T1000 (cell line): ENCODE measurements at places on chromosomes 4 and X.

DNA sequence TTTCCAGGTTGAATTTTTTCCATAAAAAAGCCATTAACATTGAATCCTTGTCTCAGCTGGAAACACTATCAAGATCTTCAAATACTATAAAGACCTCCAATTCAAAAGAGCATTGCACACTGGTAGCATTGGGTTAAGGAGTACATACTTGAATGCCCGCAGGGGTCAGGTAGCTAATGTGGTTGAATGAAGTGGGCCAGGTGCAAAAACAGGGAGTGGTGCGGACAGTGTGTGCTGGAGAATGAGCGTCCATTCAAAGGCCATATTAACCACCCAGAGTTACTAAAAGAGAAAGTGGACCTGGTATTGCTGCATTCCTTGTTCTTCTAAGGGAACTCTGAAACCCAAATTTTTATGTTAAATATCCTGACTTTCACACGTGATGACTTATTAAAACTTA is 91.6 kb downstream of the NYX start:
- no peak for DNase-seq

DNA sequence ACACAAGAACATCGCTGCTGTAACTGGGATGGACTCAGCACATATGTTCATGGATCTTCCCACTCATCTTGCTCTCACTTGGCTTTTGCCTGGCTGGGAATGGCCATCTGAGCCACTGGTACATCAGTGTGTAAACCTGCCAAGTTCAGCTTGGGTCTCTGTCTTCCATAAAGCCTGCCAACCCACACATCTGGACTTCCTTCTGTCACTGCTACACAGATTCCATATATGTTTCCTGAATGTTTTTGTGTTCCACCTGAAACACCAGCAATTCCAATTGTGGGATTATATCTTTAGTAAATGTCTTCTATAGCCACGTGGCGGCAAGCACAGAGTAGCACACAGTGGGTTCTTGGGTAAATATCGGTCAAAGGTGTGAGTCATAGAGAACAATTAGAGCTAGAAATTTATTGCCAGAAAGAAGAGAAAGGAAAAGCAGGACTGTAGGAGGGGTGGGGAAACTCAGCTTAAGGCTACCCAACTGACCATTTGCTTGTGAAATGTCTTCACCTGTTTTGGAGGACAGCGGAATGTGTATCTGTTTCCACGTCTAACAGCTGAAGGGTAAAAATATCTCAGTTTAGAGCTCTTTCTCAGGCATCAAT is 125.9 kb downstream of the MFAP3L start:
- no peak for DNase-seq

DNA sequence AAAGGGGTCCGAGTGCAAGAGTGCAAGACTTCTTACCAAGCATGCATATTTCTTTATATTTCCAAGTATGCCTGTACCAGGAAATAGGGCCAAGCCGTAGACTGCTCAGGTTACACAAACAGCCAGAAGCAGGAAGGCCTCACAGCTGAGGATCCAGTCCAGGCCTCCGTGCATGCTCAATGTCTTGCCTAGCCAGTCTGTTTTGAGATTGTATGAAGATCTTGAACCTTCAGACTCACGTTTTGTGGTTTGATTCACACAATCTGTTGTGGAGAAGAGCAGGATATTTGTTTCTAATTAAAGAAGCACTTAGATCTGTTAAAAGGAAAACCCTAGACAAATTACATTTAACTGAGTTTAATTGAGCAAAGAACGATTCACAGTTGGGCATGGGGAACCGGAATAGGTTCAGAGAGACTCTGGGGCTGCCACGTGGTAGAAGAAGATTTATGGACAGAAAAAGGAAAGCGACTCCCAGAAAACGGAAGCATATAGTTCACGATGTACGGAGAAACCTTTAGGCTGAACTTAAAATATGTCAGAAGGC is 1.2 kb downstream of the MGST2 start:
- DNase-seq, result no peak

GRCh38 chrX:78213331-78213730 is 73.9 kb upstream of the TAF9B start:
- no peak for DNase-seq

GRCh38 chrX:134418317-134419113 is 41.5 kb upstream of the HPRT1 start:
- no peak for DNase-seq

DNA sequence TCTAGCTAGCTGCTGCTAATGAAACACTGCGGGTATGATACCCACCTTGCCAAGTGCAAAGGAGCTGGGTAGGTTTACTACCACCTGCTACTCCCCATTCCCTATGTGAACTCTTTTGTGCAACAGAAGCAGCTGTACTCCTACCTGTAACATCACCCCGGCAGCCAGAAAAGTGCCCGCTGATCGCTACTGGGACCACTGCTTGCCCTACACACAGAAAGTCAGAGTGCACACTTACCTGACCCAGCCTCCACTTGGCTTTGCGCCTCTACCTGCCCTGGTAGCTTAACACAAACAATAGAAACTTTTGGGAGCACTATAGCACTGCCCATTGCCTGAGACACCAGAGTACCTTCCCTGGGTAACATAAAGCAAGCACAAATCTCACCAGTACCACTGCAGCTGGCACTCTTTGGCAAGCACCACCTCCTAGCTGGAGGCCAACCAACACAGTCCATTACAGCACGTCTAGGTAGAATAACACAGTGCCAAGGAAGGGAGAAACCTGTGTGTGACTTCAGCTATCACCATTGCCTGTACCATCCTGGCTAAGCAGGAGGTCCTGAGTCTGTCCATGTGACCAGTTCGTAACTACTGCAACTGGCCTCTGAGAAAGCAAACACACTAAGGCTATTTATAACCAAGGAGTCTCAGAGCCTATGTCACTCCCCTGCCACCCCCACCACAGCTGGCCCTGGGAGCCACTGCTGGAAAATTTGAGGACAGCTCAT is 80.1 kb downstream of the CENPC start:
- no peak for DNase-seq

DNA sequence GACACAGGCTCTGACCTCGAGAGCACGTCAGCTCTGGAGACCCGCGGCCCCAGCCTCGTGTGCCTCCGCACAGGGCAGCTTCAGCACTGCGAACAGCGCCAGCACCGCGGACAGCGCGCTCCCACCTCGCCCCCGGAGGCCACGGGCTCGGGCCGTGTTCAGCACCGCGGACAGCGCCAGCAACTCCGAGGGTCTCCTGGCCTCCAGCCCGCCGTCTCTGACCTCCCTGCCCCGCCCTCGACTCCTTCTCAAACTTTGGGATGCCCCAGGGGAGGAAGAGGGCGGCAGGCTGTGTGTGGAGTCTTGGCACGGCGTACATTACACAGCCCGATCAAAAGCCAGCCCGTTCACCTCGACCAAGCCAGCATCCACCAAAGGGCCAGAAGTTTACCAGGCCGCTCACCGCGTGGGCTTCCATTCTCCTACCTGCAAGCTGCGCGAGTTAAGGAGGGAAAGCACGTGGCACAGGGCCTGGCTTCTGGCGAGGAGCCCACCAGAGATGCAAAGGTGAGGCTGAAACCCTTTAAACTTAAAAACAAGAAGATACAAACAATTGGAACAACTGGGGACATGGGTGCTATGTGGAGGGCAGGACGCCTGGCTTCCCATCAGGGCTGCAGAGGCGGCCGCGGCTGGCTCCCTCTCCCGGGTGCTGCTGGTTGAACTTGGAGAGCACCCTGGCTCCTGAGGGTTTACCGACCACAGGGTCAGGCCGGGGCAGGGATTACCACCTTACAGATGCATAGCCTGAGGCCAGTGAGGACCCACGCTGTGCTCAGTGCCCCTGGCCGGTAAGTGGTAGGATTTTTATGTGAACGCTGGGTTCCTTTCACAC is 4.5 kb upstream of the NKX1-1 start:
- peak; percentile 42 for DNase-seq

GRCh38 chr4:123345137-123345934 is 51.3 kb upstream of the SPRY1 start:
- no peak for DNase-seq

DNA sequence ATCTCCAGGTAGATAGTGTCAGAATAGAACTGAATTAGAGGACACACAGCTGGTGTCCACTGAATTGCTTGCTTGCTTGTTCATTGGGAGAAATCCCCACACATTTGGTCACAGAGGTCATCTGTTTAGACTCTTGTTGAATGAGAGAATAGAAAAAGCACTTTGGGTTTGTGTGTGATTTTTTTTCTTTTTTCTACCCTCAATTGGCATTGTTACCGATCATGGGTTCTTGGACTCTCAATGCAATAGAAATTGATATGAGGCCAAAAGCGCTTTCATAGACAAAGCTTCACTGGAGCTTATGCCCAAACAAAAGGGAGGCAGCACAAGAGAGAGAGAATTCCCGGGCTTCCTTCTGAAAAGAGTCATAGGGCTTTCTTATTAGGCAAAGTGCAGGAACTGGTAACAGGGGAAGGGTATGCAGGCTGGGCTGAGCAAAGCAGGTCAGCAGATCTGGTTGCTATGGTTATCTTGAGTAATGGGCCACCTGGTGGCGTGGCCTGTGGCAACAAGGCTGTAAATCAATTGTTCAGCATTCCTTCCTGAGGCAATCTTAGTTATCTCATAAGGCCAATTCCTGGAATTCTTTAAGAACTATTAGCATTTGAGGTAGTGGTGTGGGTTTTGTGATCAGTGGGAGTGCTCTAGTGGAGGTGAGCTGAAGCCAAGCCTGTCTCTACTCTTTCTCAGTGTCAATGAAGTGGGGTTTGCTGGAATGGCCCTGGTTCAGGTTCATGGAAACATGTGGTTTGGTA is 5.3 kb upstream of the GPR82 start:
- DNase-seq, result no peak

DNA sequence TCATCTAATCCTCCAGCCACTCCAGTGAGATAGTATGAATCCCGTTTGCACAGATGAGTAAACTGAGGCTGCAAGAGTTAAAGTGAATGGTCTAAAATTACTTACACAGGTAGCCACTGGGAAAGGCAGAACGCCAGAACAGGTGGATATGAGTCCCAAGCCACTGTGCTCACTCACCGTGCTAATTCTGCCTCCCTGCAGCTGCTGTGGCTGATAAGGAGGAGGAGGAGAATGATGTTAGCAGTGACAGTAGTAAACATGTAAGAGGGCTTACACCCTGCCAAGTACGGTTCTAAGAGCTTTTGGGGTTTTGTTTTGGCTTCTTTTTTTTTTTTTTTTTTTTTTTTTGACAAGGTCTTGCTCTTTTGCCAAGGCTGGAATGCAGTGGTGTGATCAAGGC is 90.5 kb upstream of the PRPS2 start:
- no peak for DNase-seq

DNA sequence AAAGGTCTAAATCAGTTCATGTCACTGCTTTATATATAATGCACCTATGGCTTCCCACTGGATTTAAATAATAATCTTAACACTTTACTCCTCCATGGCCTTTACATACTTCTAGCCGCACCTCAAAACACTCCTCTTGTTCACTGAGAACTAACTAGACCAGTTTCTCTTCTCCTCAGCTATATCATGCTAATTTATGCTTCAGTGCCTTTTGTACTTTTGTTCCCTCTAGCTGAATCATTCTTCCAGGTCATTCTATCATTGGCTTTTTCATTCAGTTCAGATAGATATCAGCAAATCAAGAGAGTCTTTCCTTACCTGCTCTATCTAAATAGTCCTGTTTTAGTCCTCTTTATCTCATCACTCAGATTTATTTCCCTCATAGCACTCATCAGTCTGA is 64.2 kb downstream of the TET2 start:
- DNase-seq, result no peak

DNA sequence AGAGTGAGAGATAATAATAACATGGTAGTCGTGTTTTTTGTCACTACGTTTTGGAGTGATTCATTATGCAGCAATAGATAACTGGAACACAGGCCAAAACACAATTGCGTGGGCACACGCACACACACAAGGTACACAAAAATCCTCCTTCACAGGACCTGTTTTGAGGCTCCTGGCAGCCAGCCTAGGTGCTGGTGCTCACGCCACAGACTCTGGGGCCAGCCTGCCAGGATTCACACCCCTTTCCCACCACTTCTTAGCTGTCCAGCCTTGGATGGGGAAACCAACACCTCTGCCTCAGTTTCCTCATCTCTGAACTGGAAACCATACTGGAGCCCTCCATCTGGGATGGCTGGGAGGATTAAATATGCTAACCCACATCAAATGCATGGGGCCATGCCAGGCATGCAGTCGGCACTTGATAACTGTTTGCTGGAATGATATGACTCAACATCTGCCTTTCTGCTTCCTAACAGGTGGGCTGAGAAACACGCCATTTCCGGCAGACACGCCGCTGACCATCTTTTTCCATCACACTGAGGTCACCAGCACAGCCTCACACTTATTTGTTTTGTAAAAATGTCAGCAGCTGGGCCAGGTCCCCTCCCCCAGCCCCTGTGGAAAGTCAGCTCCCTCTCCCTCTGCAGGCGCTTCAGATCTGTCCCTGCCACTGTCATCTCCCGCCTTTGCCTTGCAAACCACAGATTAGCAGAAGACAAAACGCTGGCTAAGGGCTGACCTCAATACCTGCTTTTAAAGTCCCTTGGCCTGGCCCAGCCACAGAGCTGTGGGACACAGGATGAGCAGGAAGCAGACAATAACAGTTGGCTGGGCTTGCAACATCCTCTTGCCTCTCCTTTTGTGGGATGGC is 237.5 kb downstream of the BCOR start:
- DNase-seq, result peak; percentile 15

DNA sequence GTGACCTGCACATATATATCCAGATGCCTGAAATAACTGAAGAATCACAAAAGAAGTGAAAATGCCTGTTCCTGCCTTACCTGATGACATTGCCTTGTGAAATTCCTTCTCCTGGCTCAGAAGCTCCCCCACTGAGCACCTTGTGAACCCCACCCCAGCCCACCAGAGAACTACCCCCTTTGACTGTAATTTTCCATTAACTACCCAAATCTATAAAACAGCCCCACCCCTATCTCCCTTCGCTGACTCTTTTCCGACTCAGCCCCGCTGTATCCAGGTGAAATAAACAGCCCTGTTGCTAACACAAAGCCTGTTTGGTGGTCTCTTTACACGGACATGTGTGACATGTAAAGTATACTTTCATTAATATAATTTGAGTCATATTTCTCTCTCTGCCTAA is 320.3 kb upstream of the TECRL start:
- no peak for DNase-seq

GRCh38 chr4:25938787-25939186 is 24.8 kb downstream of the SMIM20 start:
- peak; percentile 62 for DNase-seq

GRCh38 chrX:53294024-53294648 is 12.8 kb upstream of the IQSEC2 start:
- no peak for DNase-seq

DNA sequence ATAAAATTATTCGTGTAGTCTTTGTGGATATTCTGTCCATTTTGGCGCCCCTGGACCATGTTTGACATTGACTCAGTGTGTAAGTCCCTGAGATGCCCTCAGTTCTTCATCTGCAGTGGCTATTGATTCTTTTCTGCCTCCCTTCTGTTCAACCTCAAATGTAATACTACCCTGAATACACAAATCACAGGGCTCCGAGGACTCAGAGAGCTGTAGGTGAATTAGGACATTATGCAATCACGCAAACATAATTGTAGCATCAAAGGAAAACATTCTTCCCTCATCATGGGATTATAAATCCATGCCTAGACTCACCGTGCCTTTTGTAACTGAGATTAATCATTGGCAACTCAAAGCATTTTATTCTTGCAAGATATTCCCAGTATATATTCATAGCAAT is 161.4 kb upstream of the PACRGL start:
- no peak for DNase-seq
